ENCODE measurements at places on chromosomes 5 and 9.

- DNase-seq = no peak
Measured at GRCh38 chr5:153461341-153461740, 29.1 kb upstream of the GRIA1 start.

- DNase-seq = no peak
Measured at GRCh38 chr5:33608344-33609041, 167.7 kb downstream of the TARS1 start.

GRCh38 chr5:1516615-1517601 is 6.9 kb downstream of the LPCAT1 start:
- DNase-seq = no peak

DNA sequence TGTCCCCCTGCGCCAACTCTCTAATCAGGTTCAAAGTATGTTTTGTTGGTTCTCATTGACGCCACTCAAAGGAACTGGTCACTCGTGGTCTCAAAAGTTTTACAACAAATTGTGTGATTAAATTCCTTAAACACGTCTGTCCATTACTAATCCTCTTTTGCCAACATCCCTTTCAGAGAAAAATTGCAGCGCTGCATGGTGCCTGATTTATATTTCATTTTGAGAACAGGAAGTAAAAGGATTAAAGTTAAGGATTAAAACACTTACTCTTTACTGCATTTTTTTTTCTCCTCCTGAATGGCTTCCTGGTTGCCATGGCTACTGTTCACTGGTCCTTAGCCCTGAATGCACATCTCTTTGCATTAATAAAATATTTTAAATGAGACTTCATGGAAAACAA is 383.5 kb downstream of the GLIS3 start:
- DNase-seq = no peak

- DNase-seq = no peak
Measured at GRCh38 chr9:4293293-4293941, 6.5 kb downstream of the GLIS3 start.

DNA sequence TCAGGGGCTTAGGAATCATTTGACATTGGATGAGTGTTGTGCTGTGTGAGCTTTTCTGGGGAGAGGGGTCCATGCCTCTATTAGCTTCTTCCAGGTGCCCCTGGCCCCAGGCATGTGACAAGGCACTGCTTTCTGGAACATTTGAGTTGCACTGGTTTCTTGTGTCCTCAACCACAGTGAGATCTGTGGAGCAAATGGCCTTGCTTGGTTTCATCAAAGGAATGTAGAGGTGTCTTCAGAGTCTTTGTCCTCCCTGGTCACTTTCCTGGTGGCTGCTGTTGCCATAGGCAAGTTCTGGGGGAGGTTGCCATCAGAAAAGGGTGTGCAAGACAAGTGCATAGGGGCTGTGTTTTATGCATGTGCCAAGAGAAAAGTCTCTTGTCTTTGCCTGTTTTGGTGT is 157.5 kb downstream of the MACROH2A1 start:
- no peak for DNase-seq

DNA sequence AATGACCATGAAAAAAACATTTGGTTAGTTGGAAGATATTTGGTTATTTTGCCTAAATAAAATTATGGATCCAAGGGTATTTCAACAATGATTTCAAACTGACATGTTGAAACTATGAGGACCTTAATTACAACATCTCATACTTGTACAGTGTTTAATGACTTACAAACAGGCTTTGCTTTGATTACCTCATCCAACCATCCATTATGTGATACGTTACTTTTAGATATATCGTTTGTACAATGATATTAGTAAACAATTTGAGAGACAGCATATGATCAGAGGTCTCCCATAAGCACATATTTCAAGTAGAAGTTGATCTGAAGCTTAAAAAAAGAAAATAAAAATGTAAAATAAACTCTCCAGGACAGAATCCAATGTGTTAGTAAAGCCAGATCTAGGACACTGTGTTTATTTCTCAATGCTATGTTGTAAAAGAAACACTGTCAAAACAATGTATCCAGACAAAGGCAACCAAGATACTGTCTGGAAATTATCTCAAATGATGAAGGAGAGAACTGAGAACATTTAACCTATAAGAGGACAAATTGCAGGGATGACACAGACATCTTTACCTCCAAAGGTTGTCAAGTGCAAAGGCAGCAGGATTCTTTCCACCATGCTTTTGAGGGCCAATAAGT is 116.0 kb upstream of the TARS1 start:
- DNase-seq = no peak

DNA sequence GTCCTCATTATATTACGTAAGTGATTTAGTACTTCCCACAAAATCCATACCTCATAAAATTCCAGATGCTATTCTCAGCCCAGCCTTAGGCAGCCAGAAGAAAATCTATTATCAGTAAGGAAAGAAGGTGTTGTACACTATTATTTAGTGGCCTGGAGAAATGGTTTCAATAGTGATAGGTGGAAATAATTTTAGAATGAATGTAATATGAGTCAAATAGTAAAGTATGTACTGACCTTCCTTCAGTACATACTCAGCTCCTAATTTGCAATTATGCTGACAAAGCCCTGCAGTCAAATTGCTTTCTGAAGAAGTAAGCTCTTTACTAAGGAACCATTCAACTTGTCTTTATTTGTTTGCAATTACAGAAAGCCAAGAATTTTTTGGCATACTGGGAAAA is 409.2 kb downstream of the HTR1A start:
- DNase-seq = no peak

DNA sequence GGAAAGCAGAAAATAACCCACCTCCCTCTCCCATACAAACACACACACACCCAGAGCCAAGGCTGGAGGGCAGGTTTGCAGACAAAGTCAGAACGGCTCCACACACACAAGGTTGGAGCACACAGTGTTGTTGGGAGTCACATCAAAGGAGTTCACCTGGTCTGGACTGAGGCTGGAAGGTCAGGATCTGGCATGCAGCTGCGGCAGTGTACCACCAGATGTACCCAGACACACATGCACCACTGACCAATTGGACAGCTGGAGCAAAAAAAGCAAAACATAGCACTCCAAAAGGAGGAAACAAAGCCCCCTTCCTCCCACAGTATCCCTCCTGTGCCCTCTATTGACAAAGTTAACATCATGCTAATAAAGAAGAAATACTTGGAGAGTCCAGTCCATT is 94.6 kb upstream of the KIF2A start:
- DNase-seq = no peak

GRCh38 chr9:69145144-69145715 is 28.8 kb upstream of the TJP2 start:
- DNase-seq = no peak

- no peak for DNase-seq
Measured at GRCh38 chr9:19975499-19975898, 186.7 kb upstream of the SLC24A2 start.

Data from CD4-positive, alpha-beta T cell (primary cell).